Dorsolateral prefrontal cortex (tissue), 122 donors: ENCODE measurements at places on chromosomes 16 and 17.

- DNase-seq = no peak
These were observed 79.9 kb upstream of the CRHR1 start for GRCh38 chr17:45704251-45704650.

- no peak for DNase-seq
These were observed 114.3 kb downstream of the NPIPB5 start for GRCh38 chr16:22624800-22625533.

DNA sequence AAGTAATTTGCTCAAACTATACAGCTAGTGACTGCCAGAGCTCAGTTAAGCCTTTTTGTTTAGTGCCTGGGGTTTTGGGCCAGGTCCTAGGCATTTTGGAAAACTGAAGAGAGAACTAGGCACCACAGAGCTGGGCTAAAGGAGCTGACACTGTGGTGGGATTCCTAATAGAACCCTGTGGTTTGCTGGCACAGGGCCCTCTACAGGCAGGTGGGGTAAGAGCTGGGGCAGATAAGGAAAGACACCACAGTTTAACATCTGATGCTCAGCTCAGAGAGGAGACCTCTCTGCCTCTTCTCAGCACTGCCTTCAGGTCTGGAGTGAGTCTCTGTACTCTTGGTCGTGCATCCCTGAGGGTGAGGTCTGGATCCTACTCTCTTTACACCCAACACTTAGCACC, 121.2 kb downstream of the SNX11 start:
- no peak for DNase-seq

DNA sequence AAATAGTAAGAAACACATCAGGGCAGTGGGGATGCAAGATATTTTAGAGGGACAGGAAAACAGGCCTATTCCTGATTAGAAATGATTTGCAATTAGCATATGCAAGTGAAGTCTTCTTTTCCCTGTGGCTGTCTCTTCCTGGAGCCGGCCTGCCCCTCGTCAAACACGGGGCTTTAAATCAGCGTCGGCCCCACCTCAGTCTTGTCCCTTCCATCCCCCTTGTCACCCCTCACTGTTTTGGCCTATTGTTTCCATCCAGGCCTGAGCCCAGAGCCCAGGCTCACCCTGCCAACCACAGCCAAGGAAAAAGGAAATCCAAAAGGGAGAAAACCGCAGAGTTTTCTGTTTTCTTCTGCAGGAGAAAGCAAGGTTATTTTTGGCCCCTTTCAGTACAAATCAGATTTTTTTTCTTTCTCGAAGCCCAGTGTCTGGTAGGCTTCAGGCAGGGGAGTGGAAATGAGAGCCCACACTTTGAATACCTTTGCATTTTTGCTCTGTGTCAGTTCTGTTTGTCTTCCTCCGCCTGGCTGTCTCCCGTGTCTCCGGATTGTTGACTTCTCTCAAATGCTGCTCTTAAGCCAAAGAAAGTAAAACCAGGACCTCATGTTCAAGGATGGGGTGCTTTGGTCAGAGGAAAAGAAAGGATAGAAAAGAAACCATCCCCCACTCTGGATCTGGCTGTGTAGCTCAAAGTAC, 399.9 kb upstream of the CDH11 start:
- no peak for DNase-seq
